Upper lobe of right lung (tissue), 1 donor: ENCODE measurements at places on chromosomes 6 and 20. TPM values are rescaled to one million over a fixed set of nuclear protein-coding genes. Genes with fewer than 3 reads are reported as not detected.

Gene RNF144B
- total RNA-seq = 82.4 TPM

Gene ACTL10
- 1.3 TPM for total RNA-seq

Gene LHFPL5
- total RNA-seq = not detected

Gene NKX2-2
- not detected for total RNA-seq

Gene DAAM2
- total RNA-seq = 34.6 TPM

Gene HM13
- 169 TPM for total RNA-seq

Gene ADGB
- not detected for total RNA-seq

Gene PI16
- total RNA-seq = 3.4 TPM

Gene APOBEC2
- total RNA-seq = not detected

Gene DBNDD2
- 66.2 TPM for total RNA-seq

Gene KIAA1586
- total RNA-seq = 12.9 TPM

Gene CASS4
- 40.2 TPM for total RNA-seq

Gene OOEP
- total RNA-seq = 1.2 TPM

Gene GSTA3
- total RNA-seq = not detected

Gene MAFB
- total RNA-seq = 37.3 TPM

Gene COX4I2
- 19.1 TPM for total RNA-seq

Gene SOX18
- total RNA-seq = 135 TPM
